Stimulated activated CD4-positive, alpha-beta T cell treated with anti-CD3 and anti-CD28 coated beads, Interleukin-1b, Interleukin-23, amount 100 ng/mL, for 24 hours (primary cell): ENCODE measurements at places on chromosomes 7 and 10.

- DNase-seq, result peak; percentile 2
Observed at GRCh38 chr7:39414224-39415035, 151.8 kb upstream of the YAE1 start.

DNA sequence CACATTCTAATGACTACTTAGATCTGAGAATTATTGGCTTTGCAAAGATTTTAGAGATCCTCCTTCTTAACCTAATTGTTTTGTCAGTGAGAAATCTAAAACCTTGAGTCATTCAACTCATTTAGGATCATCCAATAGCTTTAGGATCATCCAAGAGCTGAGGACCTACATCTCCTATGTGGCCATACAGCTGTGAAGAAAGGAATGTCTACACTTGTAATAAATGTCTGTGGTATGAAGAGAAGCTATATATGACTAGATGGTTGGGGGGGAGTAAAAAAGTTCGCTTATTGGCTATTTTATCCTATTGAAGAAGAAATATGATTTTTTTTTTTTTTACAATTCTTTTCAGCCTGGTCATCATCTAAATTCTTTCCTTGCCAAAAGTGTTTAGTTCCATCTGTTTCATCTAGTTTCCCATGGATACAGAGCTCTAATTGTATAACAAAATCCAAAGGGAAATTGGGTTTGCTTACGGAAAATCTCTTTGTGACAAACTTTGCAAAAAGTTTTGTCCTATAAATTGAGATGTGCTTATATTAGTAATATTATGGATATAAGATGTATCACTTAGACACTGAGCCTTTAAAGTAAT is 196.7 kb downstream of the PRKG1 start:
- DNase-seq, result no peak

- no peak for DNase-seq
Observed at GRCh38 chr7:39228946-39229345, 251.2 kb downstream of the POU6F2 start.

DNA sequence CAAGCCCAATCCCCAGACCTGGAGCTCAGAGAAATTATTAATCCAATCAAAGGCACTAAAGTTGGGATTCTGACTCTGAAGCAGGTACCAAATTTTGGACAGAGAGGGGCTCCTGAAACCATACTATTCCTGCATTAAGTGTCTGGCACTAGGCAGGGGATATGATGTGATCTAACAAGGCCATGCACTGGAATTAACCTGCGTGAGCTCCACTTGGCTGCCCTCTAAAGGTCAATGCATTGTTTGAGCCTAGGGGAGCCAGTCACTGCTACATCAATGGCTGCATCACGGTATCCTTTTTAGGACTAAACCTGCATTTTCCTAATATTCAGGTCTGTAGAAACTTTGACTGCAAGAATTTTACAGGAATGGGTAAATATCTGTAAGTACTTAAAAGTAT is 42.1 kb downstream of the ST8SIA6 start:
- no peak for DNase-seq

- no peak for DNase-seq
Observed at GRCh38 chr10:110163192-110163773, 44.1 kb upstream of the MXI1 start.

DNA sequence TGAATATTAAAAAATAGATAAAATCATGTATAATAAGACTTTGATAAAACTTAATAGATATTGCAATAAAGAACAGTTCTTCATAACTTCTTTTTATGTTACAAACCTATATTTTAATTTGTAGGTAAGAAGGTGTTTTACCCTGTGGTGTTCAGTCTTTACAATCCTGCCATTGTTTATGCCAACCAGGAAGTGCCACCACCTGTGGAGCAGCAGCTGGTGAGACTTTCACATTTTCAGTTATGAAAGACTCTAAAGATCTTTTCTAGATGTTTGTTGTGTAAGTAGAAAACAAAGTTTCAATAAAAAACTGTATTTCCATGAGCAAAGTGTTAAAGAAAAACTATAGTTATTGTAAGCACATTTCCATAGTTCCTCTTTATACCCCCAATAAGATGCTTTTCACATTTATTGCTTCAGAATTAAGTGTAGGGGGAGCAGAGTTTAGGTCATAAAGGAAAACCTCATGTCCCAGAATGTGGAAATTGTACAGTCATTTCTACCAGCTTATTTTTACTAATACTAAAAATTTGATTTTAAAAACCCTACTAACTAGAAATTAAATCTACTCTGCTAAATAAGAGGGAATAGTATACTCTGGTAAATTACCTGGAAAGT is 28.7 kb downstream of the CSGALNACT2 start:
- DNase-seq, result no peak

- no peak for DNase-seq
Observed at GRCh38 chr7:28024786-28025334, 155.7 kb downstream of the JAZF1 start.

DNA sequence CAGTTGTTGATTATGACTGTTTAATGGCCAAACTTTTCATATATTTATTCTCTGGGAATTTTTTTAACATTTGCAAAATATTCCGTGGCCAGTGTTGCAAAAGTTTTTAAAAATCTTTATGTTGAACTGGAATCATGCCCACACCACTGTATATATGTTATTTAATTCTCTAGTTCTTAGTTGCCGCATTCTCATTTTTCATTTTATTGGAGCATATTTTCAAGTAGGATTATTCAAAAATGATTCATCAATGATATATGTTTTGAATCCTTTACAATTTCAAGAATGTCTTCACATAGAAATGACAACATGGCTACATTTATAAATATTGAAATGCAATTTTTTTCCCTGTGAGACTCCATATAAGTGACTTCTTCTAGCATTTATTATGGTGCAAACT is 188.6 kb upstream of the LRRTM3 start:
- no peak for DNase-seq

GRCh38 chr7:139693651-139694388 is 84.0 kb downstream of the HIPK2 start:
- no peak for DNase-seq

- DNase-seq, result no peak
Observed at GRCh38 chr10:86083206-86083605, 283.4 kb downstream of the GRID1 start.

DNA sequence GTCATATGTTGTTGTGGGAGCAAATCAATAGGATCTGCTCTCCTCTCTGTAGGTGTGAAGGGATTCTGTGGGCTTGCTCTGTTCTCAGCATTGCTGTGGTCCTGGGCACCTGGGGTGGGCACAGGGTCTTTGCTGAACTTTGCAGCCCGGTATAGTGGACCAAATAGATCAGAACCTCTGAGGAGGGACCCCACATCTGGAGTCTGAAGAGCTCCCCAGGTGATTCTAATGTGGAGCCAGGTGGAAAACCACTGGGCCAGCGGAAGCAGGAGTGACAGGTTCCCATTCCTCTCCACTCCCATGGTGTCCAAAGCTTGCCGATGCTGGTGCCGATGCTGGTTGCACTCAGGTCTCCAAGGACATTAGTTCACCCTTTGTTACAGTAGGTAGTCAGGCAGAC is 257.2 kb downstream of the GLRX3 start:
- DNase-seq, result no peak

- no peak for DNase-seq
Observed at GRCh38 chr10:28681291-28681763, 4.0 kb downstream of the BAMBI start.

DNA sequence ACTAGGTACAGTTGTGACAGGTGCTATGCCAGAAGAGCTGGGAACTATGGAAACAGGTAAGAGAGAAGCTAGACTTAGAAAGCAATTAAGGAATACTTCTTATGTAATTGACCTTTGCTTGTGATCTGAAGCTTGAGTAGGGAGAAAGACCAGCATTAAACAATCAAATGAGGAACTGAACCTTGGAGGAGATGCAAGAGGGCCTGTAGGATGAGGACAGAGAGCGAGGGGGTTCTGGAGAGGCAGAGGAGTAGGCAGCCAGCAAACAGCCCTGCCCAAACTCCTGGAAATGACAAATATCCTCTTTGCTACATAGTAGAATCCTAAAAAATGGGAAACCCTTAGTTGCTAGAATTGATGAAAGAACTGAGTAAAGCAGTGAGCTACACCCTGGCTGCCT is 41.6 kb upstream of the FAM204A start:
- DNase-seq, result no peak

DNA sequence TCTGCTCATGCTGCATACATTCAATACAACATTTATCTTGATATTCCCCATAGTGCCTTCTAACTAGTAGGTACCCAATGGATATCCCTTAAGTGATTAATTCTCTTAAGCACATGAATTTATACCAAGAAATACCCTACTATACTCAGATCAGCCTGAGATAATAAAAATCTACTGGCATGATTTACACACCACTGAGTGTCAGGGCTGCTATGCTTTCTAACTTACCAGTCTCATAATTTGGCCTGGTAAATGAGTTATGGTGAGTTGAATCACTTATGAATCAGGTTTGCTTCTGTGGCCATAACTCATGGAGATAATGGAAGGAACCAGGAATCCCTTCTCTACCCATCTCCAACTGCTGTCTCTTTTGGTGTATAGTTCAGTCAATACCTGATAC is 122.8 kb downstream of the THSD7A start:
- no peak for DNase-seq
